SW480 (cell line): ENCODE measurements at places on chromosomes 4 and X.

- DNase-seq: no peak
Measured at GRCh38 chr4:139210486-139210885, 33.5 kb upstream of the ELF2 start.

DNA sequence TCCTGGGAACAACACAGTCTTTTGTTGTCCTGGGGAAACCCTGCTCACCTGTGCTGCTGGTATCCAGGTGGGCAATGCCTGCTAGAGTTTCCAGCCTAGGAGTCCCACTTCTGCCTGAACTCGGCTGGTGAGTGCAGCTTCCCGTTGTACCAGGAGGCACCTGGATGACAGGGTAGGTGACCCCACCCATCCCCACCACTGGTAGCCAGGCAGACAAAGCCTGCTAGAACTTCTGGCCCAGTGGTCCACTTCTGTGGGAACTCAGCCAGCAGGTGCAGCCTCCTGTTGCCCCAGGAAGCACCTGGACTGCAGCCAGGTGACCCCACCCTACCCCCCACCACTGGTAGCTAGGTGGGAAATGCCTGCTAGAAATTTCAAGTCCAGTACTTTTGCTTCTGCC is 9.7 kb upstream of the TCEAL2 start:
- DNase-seq: no peak

GRCh38 chr4:169963998-169964397 is 62.2 kb downstream of the MFAP3L start:
- no peak for DNase-seq

GRCh38 chr4:104866809-104867208 is 279.9 kb upstream of the TET2 start:
- DNase-seq: no peak

DNA sequence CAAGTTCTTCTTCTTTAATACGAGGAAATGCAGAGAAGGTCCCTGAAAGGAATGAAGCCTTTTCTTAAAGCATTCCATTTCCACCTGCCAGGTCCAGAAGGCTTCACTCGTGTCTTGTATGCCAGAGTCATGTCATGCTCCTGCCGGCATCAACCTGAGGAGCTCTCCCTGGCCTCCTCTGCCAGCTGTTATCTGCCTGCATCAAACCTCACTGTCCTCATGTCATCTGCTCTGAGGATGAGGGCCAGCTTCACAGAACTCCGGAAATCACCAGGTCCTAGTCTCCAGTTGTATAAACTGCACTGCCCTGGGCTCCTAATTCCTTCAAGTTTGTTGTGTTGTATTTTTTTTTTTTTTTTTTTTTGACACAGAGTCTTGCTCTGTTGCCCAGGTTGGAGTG is 20.0 kb upstream of the S100G start:
- no peak for DNase-seq

GRCh38 chrX:9597361-9598035 is 132.6 kb downstream of the TBL1X start:
- no peak for DNase-seq

DNA sequence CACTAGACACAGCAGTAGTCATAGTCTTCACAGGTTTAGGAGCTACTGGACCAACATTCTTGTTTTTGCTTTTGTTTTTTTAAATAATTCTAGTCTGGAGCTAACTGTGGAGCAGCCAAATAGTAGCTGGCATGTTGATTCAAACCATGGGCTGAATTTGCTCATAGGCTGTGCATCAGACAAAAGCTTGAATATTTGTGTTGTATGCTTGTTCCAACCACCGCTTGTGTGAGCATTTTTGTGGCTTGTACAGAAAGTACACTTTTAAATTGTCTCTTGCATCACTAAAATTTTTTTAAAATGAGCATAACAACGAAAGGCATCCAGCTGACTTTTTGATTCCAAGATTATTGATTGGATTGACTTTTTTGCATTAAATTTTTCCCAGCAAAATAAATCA is 39.6 kb downstream of the CCNI start:
- DNase-seq: no peak

DNA sequence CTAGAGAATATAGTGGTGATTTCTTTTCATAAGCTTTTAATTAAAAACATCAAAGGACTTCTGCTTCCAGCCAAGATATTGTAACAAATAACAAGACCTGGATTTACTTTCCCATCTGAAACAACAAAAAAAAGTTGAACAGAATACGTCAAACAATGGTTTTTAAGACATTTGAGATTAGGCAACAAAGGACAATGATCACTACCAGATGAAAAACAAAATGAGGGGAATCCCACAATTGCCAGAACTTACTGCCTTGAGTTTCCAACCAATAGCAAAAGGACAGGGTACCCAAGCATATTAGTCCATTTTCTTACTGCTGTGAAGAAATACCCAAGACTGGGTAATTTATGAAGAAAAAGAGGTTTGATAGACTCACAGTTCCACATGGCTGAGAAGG is 341.4 kb upstream of the INTU start:
- DNase-seq: no peak

- DNase-seq: no peak
Measured at GRCh38 chr4:124090021-124090420, 622.5 kb downstream of the ANKRD50 start.

- DNase-seq: no peak
Measured at GRCh38 chrX:13285693-13286092, 34.2 kb downstream of the ATXN3L start.

DNA sequence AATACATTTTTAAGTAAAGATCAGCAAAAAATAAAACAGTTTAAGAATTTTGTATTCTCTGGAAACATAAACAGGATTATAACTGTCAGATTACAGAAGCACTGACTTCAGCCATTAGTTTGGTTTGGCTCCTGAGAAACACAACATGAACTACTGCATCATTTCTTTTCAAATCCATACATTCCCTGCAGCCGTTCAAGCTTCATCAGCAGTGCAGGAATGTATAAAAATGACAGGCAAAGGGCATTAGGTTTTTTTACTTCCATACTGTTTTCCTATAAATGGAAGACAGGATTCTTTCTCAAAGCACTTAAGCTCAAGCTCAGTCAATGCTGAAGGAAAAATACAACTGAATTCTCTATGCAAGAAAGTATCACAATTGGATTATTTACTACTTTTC is 4.2 kb upstream of the MAB21L2 start:
- no peak for DNase-seq

GRCh38 chrX:107699616-107700015 is 71.3 kb downstream of the PRPS1 start:
- DNase-seq: no peak

DNA sequence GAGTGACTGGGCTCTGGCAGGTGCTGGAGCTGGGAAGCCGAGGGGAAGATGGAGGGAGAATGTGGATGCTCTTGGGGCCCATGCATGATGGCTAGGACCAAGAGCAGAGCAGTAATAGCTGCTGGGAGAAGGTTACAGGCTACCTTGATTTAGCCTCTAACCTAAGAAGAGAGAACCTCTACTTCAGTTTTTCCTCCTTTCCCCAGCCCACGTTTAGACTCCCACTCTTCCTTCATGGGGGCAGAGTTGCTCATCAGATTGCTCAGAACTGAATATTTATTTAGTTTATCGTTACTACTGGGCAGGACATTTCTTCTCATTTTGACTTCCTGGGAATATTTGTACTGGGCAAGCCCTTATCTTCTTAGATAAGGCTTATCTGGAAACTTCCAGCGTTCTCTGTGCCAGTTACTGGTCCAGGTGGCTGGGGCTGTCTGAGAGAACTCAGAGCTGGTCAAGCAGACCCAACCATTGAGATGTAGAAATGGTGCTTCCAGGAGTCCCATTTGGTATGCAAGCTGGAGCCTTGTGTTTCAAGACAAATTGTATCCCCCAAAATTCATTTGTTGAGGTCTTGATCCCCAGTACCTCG is 442.9 kb upstream of the BOD1L1 start:
- no peak for DNase-seq

DNA sequence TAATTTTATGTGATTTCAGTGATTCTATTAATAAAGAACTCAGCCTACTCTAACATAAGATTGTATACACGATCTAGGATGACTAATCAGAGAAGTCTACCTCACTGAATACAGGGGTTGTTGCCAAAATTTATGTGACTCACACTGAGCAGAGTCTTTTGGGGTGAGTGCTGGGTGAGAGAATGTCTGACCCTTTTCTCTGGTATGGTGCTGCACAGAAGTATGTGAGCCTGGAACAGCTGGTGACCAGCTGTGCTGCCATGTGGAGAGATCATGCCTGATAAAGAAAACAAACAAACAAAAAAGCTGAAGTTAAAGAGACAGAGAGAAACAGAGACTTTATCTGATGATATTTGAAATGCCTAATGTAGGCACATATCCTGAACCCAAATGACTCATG is 618.1 kb upstream of the GRIA3 start:
- DNase-seq: no peak

GRCh38 chr4:37732526-37733186 is 46.5 kb upstream of the RELL1 start:
- no peak for DNase-seq
